ENCODE measurements at places on chromosomes 3 and 15. TPM values are rescaled to one million over a fixed set of nuclear protein-coding genes. Genes with fewer than 3 reads are reported as not detected.
A peak's percentile ranks its signal among the peaks of the same experiment; 100 is the strongest.

The KIF15 gene
- total RNA-seq, result 26.5 TPM

The ZNF502 gene
- 0.82 TPM for total RNA-seq

- H3K4me3 ChIP-seq, result no peak overlapping the region
- H3K27ac ChIP-seq, result no peak overlapping the region
- peaks cover 17% of the 10 kb centered on the region for H3K4me1 ChIP-seq
- peaks cover 14% of the 10 kb centered on the region for H3K27me3 ChIP-seq
- peak; percentile 25 for DNase-seq
- H3K36me3 ChIP-seq, result peaks cover 9% of the 10 kb centered on the region
Observed at GRCh38 chr3:17771177-17772017, 29.0 kb upstream of the TBC1D5 start.

GRCh38 chr15:83380059-83380458 is 67.1 kb upstream of the SH3GL3 start:
- no peaks in the 10 kb centered on the region for H3K36me3 ChIP-seq
- no peak for DNase-seq

- no peaks in the 10 kb centered on the region for H3K36me3 ChIP-seq
- DNase-seq, result no peak
- H3K4me3 ChIP-seq, result no peak overlapping the region
- no peaks in the 10 kb centered on the region for H3K4me1 ChIP-seq
Observed at GRCh38 chr15:67335026-67335425, 80.4 kb downstream of the IQCH start.

DNA sequence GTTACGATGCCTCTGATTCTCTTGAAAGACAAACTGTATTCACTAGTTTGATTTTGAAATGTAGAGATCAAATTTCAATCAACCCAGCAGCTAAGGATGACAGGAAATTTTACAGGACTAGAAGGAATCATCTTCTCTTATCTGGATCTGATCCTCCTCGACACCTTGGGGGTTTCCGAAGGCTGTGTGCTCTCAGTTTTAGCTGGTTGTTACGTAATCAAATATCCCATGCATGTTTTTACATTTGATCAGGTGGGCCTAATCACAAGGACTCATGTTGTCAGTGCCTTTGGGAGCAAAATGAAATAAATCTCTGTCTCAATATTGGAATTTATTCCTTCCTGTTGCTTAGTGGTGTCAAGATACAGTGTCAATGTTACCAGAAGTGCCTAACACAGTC is 141.9 kb upstream of the TNIK start:
- H3K36me3 ChIP-seq, result no peaks in the 10 kb centered on the region
- H3K27ac ChIP-seq, result no peak overlapping the region
- DNase-seq, result no peak
- no peak overlapping the region for H3K4me3 ChIP-seq
- peaks cover 10% of the 10 kb centered on the region for H3K27me3 ChIP-seq

- no peak for DNase-seq
- H3K4me3 ChIP-seq, result no peak overlapping the region
- no peaks in the 10 kb centered on the region for H3K4me1 ChIP-seq
- H3K27ac ChIP-seq, result no peak overlapping the region
- H3K27me3 ChIP-seq, result peaks cover 3% of the 10 kb centered on the region
- no peaks in the 10 kb centered on the region for H3K36me3 ChIP-seq
Observed at GRCh38 chr3:50825841-50826240, 151.1 kb downstream of the DOCK3 start.

All from activated CD4-positive, alpha-beta T cell treated with anti-CD3 and anti-CD28 coated beads, Interleukin-2, amount 10 ng/mL, durations not matched to agents 24 days and 14 days (primary cell).